ENCODE measurements at places on chromosomes 2 and 18. TPM values are rescaled to one million over a fixed set of nuclear protein-coding genes. Genes with fewer than 3 reads are reported as not detected.

The LRRC30 gene
- not detected for total RNA-seq

The HOXD9 gene
- not detected for total RNA-seq

- H3K36me3 ChIP-seq, result peaks cover 43% of the 10 kb centered on the region
- no peak for DNase-seq
- H3K27me3 ChIP-seq, result no peaks in the 10 kb centered on the region
- no peak overlapping the region for H3K27ac ChIP-seq
- H3K4me3 ChIP-seq, result no peak overlapping the region
Measured at GRCh38 chr2:32663864-32664263, 36.0 kb downstream of the TTC27 start.

DNA sequence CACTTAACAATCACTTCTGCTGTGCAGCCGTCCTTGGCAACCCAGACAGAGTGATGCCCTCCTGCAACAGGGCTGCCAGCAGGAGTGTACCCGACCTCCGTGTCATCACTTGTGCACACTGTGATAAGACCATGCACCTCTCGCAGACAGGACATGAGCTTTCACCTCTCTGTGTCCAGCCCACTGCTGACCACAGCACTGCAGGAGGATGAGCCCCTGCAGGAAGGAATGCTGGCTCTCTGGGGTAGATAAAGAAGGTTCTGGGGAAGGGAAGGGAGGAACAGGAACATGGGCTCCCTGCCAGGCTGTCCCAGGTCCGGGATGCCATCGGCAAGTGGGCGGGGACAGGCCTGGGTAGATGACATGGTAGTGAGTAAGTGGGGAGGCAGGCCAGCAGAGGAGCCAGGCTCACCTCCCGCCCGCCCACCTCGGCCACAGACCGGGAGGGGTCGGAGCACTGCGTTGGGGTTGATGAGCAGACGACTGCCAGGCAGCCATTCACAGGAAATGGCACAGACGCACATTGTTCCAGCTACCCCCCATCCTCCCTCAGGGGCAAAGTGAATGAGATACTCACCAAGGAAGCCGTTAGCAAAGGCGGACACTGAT is 18.6 kb upstream of the COL6A3 start:
- DNase-seq, result peak; percentile 96
- peak overlapping the region; percentile 97 for H3K27ac ChIP-seq
- peaks cover 6% of the 10 kb centered on the region for H3K36me3 ChIP-seq
- H3K4me1 ChIP-seq, result peaks cover 93% of the 10 kb centered on the region
- H3K27me3 ChIP-seq, result no peaks in the 10 kb centered on the region

Data from activated CD8-positive, alpha-beta T cell treated with anti-CD3 and anti-CD28 coated beads for 36 hours (primary cell).